ENCODE measurements at places on chromosomes 16 and 17. TPM values are rescaled to one million over a fixed set of nuclear protein-coding genes. Genes with fewer than 3 reads are reported as not detected.

The KRT12 gene
- total RNA-seq: not detected

The TEKT3 gene
- total RNA-seq: 2.5 TPM

The KIFC3 gene
- 69.7 TPM for total RNA-seq

The HEATR9 gene
- total RNA-seq: not detected

The KCNH6 gene
- not detected for total RNA-seq

The NLRP1 gene
- 35.2 TPM for total RNA-seq

The ZNF423 gene
- total RNA-seq: 12.5 TPM

The WNT3 gene
- total RNA-seq: 0.96 TPM

The PRR35 gene
- not detected for total RNA-seq

The PDILT gene
- not detected for total RNA-seq
